ENCODE measurements at places on chromosomes 11 and 22. TPM values are rescaled to one million over a fixed set of nuclear protein-coding genes. Genes with fewer than 3 reads are reported as not detected.

Gene TNNI2
- total RNA-seq, result 1.2 TPM

Gene CABP4
- total RNA-seq, result 8.9 TPM

Gene MAPK12
- total RNA-seq, result 8.5 TPM

Gene DDTL
- 0.95 TPM for total RNA-seq

Gene CCDC87
- 0.21 TPM for total RNA-seq

Gene APOA5
- total RNA-seq, result not detected

Gene MYBPC3
- not detected for total RNA-seq

Gene MS4A3
- total RNA-seq, result not detected

Gene THRSP
- not detected for total RNA-seq

Gene PI4KA
- 60.4 TPM for total RNA-seq

Gene MS4A7
- not detected for total RNA-seq

Gene EIF3F
- total RNA-seq, result 325 TPM

Gene UVRAG
- total RNA-seq, result 18.6 TPM

Gene YPEL1
- total RNA-seq, result 2.5 TPM

Gene MED19
- 19.8 TPM for total RNA-seq

Gene ZNF74
- 8.3 TPM for total RNA-seq

Gene MRGPRX3
- total RNA-seq, result not detected

Gene FAT3
- not detected for total RNA-seq

Gene TMPRSS13
- total RNA-seq, result 3.2 TPM

Gene C11orf97
- not detected for total RNA-seq

Gene PANX3
- total RNA-seq, result not detected

Gene DBX1
- not detected for total RNA-seq

Gene CALCA
- total RNA-seq, result not detected

Gene KRTAP5-10
- total RNA-seq, result not detected

Gene PNPLA2
- 64.5 TPM for total RNA-seq

Gene B3GAT1
- total RNA-seq, result 0.05 TPM

Gene FAM227A
- total RNA-seq, result 0.28 TPM

Gene MUC5AC
- total RNA-seq, result not detected

Gene FBLN1
- total RNA-seq, result not detected

Gene BTG4
- total RNA-seq, result 0.23 TPM

Gene EPS8L2
- total RNA-seq, result 11.4 TPM

Gene CDC42BPG
- 1.1 TPM for total RNA-seq

Gene RBMXL2
- not detected for total RNA-seq

Gene MAPK8IP1
- total RNA-seq, result 0.69 TPM

Gene OR52E8
- total RNA-seq, result not detected

Gene TMA7B
- 2.5 TPM for total RNA-seq

Gene EWSR1
- total RNA-seq, result 279 TPM

Gene OR51I1
- total RNA-seq, result not detected

Gene KRTAP5-6
- total RNA-seq, result not detected

Gene SMC1B
- 3.2 TPM for total RNA-seq

Gene PAX6
- 0.76 TPM for total RNA-seq

Gene CHRM1
- not detected for total RNA-seq

Gene MRGPRF
- not detected for total RNA-seq

Gene GSTT2
- total RNA-seq, result not detected

Gene NCAPD3
- total RNA-seq, result 65.8 TPM
